NCI-H2171 (cell line): ENCODE measurements at places on chromosomes 5 and 9.
A peak's percentile ranks its signal among the peaks of the same experiment; 100 is the strongest.

- no peak for DNase-seq
Observed at GRCh38 chr5:160921423-160922285, 69.6 kb upstream of the ATP10B start.

DNA sequence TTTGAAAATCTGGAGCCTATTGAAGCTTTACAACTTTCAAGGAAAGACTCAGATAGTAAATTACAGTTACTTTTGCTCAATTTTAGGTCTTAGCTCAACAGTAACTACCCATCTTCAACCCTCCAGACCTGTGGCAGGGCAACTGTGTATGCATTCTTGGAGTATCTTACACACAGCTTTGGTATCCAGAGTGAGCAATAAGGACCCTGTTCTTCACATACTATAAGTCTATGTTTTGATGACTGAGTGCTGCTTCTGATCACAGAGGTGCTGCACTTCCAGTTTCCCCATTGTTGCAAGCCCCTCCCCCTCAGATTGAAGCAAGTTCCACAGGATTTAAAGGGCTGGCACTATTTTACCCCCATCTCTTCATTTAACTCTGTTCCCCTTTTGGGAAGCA, 737.4 kb upstream of the GRAMD2B start:
- DNase-seq = no peak

GRCh38 chr9:99605016-99605743, 216.5 kb upstream of the NR4A3 start:
- no peak for DNase-seq

- DNase-seq = no peak
Observed at GRCh38 chr5:168013546-168013945, 277.9 kb upstream of the WWC1 start.

- DNase-seq = peak; percentile 88
Observed at GRCh38 chr5:1118231-1118698, 6.4 kb upstream of the SLC12A7 start.

GRCh38 chr5:62457071-62457470, 44.5 kb downstream of the IPO11 start:
- no peak for DNase-seq

DNA sequence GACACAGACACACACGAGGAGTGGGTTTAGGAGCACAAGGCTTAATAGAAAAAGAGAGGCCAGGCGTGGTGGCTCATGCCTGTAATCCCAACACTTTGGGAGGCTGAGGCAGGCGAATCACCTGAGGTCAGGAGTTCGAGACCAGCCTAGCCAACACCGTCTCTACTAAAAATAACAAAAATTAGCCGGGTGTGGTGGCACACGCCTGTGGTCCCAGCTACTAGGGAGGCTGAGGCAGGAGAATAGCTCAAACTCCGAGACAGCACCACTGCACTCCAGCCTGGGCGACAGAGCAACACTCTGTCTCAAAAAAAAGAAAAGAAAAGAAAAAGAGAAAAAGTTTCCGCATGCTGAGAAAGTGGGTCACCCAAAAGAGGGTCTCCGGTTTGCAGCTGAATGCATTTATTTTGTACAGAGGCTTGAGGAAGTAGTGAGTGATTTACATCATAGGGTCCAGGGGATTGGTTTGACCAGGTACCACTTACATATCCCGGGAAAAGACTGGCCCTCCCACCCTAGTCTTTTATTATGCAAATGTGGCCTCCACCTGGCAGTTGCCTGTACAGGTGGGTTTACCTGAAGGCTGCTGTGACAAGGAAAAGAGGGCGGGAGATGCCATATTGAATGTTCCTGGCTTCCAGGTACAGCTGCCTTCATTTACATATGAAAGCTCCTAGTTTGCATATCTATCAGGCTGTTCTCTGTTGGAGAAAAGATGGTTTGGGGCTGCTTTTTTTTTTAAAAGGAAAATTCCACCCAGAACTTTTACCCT, 366.2 kb upstream of the GRAMD2B start:
- DNase-seq = no peak

DNA sequence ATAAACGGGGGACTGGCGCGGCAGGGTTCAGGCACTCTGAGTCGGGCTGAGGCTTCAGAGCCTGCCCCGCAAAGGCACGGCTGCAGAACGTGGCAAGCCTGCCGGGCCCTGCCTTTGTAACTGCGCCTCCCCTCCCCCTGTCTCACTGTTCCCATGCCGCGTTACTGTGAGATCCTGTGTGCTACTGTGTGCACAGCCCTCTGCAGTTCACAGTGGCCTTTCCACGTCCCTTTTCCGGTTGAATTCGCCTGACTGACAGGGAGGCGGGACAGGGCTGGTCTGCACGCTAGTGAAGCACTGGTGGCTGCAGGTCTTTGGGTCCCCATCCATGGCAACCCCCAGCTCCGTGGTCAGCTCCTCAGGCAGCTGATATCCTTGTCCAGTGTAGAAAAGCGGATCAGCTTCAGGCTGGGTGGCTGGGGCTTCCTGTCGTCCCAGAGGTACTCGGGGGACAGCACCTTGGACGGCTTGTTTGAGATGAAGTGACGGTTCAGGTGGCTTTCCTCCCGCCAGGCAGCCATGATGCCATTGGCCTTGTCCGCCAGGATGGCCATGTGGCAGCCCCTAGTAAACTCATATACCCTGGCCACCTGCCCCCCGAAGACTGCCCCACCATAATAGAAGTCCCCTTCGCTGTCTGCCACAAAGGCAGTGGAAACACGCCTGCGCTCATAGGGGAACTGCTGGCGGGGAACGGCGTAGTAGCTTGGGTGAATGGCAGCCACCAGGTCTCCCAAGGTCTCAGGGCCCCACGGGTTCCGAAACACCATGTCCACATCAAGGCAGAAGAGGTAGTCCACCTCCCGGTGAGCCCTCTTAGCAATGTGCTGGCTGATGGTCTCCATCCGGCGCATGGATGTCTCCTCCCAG, 10.3 kb downstream of the GBGT1 start:
- no peak for DNase-seq

GRCh38 chr9:120580051-120580896, at the start of gene CDK5RAP2:
CDK5RAP2 (minus strand) TSS chr9:120580167; CDS start chr9:120579978, 189 bp downstream.
- peak; percentile 97 for DNase-seq

DNA sequence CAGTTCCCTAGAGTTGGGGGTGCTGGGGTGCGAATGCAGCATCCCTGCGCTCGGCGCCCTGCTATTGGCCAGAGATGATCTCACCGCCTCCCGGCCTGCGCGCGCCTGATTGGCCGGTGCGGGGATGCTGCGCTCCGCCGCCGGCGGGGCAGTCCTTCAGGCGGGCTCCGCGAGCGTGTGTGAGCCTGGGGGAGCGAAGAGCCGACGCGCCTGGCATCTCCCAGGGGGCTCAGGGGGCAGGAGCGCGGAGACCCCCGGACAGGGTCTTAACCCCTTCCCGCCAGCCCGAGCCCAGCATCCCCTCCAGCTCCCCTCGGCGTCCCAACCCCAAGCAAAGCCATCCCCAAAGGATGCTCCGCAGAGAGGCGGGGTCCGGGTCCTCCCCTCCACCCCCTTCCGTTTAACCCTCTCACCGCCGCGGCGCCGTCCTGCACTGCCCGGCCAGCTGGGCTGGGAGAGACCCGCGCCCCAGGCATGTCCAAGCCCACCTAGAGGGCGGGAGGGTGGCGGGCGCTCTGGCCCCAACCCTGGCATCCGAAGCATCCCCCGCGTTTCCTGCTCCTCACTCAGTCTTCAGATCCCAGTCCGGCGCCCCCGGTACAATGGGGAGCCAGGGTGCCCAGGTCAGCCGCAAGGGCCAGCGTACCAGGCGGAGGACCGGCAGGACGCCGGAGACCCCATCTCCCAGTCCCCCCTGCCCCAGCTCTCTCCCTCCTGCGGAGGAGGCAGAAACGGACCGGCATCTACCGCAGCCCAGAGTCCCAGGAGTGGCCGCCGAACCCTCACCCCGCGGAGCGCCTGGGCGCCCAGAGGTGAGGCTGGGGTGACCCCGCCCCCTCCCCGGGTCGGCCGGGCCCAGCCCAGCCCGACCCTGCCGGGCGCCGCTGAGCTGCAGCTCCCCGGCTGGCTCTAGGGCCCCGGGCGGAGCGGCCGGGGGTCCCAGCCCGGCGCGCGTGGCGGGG, 19.3 kb upstream of the TOR2A start:
- peak; percentile 81 for DNase-seq

- no peak for DNase-seq
Observed at GRCh38 chr5:143376195-143376779, 27.2 kb downstream of the NR3C1 start.

DNA sequence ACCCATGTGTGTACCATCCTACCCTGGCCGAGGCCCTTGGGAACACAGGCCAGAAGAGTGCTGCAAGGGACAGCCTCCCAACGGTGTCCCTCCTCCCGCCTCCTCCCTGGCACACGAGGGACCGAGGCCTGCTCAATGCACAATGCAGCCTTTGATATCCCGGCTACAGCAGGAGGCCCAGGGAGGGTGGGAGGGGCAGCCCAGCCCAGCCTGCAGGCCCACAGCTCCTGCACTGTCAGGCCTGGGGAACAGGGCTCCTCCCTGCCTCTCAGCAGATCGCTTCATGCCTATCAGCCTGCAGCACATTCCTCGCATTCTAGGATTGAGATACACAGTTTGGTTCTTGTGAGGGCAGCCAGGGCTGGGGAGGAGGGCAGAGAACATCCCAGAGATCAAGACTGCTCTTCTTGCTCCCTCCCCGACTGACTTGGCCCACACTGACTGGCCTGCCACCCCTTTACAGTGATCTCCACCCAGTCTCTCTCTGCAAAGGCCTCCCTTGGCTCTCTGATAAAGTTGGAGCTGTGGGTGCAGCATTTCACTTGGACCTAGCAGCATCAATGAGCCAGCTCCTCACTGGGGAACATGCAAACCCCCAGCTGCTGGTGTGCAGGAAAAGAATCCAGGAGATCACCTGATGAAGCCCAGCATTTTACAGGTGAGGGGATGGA, at the start of gene SH3TC2:
Gene SH3TC2, minus strand, starts transcription at position 46 of the 671 bp plus-strand sequence. Its CDS starts 40 bp downstream, at position 6.
- no peak for DNase-seq

DNA sequence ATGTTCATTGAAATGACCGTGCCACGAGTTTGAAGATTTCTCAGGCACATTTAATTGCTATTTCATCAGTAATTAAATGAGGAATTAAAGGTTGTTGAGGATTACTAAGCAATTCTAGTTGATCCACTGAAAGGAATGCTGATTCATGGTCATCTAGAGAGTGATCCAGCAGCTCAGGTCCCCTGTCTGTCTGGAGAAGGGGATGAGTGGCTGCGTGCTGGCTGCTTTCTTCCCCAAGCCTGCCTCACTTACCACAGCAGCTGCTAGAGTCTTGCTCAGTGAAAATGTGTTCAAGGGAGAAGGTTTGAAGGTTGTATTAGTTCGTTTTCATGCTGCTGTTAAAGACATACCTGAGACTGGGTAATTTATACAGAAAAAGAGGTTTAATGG, 7.8 kb upstream of the TGFBI start:
- no peak for DNase-seq

GRCh38 chr9:137280474-137281344, 3.2 kb downstream of the TOR4A start:
- DNase-seq = no peak

DNA sequence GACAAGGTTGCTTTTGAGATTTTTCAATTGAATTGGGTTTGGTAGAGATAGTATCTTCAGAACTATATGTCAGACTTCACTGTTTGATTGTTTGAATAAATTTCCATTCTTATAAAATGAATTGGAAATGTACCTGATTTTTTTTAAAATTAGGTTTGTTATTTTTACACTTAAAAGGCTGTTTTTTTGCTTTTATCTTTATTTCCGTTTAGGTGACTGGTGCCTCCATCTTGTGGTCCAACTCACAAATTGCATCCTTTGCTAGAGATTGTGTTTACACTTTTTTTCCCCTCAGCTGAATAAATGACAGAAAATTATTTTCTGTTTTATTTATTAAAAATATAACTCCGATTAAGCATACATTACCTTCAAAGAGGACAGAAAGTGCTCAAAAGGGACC, 15.6 kb downstream of the NDUFAF2 start:
- DNase-seq = no peak

DNA sequence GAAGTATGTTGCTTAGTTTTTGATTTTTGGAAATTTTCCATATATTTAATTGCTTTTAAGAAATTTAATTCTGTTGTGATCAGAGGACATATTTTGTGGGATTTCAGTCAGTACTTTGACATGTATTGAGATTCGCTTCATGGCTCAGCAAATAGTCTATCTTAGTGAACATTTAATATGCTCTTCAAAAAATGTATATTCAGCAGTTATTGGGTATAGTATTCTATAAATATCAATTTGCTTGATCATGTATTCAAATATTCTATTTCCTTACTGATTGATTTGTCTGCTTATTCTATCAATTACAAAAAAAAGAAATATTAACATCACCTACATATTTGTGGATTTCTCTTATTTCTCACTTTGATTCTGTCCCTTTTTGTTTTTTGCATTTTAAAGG, 79.5 kb upstream of the HAND1 start:
- no peak for DNase-seq

GRCh38 chr5:158390577-158390976, 531.6 kb upstream of the CLINT1 start:
- DNase-seq = no peak

DNA sequence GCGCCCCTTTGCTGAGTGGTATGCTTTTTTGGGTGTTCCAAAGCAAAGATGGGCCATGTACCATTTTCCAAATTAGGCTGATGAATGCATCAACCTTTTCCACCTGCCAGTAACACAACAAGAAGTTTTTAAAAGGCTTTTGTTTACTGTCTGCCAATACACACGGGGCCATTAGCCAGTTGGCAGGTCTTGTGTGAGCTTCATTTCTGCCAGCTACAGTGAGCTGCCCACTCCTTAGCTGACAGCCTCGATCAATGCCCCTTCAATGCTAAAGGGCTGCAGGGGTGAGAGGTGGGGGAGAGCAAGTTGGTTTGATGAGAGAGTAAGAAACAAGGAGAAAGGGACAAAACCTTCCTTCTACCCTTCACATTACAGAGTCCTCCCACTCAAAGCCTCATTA, 128.7 kb downstream of the C5orf15 start:
- no peak for DNase-seq

DNA sequence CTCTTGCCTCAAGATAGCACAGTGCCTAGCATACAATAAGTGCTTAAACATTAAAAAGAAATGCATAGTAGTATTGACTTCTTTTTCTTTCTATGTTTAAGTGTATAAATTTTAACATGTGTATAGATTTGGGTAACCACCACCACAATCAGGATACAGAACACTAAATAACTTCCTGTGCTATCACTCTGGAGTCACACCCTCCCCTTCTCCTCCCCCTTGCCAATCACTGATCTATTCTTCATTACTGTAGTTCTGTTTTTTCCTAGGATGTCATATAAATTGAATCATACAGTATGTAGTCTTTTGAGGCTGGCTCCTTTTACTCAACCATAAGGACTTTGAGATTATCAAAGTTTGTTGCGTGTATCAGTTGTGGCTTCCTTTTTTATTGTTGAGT, 68.5 kb downstream of the OSTF1 start:
- no peak for DNase-seq

DNA sequence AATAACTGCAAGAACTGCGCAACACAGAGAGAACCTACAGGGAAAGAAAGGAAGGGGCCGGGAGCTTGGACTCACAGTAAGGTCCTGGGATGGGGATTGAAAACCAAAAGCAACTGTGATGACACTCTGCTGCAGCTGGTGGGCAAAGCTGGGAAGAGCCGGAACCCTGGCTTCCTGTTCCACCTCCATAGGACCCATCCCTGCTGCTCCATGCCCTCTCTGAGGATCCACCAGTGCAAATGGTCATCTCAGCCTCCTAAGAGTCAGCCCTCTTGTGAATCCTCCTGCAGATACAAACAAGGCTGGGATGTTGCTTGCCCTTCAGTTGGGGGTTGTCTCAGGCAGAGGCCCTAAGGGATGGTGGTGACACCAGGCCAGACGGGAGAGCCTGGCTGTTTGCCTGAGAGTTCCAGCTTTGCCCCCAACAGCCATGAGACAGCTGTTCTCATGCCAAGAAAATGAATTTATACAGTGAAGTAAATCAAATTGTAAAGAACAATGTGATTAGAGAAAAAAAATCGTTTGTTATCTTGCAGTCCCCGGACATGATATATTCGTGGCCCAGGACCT, 90.8 kb downstream of the TENT4A start:
- no peak for DNase-seq

GRCh38 chr9:94079236-94079635, 5.0 kb upstream of the PTPDC1 start:
- DNase-seq = no peak
